ENCODE measurements at places on chromosomes 4 and X.

GRCh38 chr4:48778431-48779094, 1.5 kb downstream of the FRYL start:
- DNase-seq, result no peak

GRCh38 chr4:158193171-158193749, 17.0 kb upstream of the TMEM144 start:
- DNase-seq, result no peak

DNA sequence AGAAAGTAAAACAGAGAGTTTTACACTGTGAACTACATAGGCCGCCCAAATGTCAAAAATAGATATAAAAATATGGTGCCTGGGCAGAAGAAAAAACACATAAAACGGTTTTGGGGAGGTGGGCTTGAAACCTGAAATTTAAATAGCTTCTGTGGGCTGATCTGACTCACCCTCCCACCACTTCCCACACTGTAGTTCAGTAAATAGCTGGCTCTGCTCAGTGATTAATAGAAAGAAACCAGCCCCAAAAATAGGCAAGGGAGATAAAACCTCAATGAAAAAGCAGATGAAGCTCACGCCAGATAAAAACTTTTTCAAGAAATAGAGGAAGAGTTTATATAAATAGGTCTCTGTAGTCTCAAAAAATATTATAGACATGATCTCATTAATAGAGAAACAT, 13.2 kb upstream of the COX7B2 start:
- no peak for DNase-seq

- DNase-seq, result no peak
These were observed 53.2 kb upstream of the C1QTNF7 start for GRCh38 chr4:15374656-15375055.

DNA sequence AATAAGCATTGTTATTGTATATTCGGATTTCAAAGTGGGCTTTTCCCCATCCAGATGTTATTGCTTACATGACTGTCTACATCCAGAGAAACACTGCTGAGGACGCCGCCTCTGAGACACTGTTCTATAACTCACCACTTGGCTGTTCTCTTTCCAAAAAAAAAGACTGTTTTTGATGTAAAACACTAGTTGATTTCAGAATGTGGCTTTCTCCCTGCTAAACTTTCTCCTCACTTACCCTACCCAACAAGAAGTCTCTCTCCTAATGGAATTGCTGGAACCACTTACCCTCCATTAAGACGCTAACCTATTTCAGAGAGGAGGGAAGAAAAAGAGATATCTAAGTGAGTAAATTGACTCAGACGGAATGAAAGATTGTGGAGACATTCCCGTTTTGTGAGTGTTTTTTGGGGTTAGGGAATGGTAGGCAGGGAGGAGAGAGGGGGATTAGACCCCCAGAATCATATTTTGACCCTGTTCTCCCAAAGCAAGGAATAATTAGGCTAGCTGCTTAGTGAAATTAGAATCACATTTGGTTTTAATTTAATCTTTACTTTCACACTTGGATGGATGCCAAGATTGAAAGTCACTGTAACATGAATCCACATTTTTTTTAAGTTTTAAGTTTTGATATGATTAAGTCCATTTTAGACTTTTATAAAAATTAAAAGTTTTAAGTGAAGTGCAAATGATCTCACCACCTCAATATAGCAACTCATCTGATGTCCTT, 174.9 kb downstream of the CHIC2 start:
- no peak for DNase-seq

- DNase-seq, result no peak
These were observed 188.2 kb upstream of the ATP6AP2 start for GRCh38 chrX:40392599-40392998.

DNA sequence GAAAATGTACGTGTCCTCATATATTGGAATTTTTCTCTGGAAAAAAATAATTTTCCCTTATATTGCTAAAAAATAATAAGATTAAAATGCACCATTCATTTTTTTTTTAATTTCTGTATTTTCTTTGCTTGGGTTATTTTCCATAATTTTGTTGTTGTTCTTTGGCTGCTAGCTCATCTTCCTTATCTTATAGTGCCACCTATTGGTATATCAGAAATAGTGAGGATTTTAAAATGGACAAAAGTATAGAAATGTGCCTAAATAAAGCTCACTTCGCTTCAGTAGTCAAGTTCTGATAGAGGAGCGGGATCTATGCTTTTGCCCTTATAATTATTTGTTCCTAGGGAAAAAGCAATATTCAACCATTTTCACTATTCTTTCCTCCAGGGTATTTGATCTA, 134.8 kb downstream of the NAP1L3 start:
- DNase-seq, result no peak

GRCh38 chr4:95572304-95572991, 23.7 kb upstream of the UNC5C start:
- no peak for DNase-seq

DNA sequence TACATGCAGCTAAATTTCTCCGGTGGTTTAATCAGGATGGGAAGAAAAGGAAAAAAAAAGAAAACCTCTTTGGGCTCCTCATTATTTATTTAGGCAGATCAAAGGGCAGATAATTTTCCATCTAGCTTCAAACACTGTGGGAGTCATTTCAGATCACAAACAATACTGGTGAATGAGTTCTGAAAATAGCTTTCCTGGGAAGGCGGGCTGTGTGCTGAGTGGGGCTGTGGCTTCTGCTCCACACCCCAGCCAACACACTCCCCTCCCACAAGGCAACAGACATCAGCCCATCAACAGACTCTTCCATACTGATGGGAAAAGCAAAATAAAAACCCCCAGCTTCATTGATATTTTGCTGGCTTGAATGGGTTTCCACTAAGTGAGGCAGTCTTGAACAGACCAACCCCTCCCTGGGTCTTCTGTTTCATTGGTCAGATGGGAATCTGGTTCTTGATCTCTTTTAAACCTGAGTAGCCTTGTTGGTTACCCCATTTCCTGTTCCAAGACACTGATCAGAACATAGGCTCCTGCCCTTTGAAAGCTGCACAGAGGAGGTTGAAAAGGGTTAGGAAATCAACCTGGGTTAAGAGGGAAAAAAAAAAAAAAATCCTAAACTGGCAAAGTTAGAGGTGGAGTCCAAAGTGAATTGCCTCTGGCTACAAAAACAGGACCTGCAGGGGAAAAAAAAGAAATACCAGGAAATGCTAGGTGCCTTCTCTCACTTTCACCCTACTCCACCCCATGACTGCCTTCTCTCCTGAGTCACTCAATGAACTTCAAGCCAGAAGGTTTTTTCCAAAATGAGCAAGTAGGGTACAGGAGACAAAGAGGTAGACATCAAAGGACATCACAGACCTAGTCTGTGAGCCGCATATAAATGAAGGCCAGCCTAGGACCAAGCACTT, 20.0 kb downstream of the AMOT start:
- DNase-seq, result no peak

- DNase-seq, result no peak
These were observed 76.9 kb downstream of the RRAGB start for GRCh38 chrX:55794405-55794804.

GRCh38 chr4:177492022-177492421, 49.8 kb upstream of the AGA start:
- no peak for DNase-seq

DNA sequence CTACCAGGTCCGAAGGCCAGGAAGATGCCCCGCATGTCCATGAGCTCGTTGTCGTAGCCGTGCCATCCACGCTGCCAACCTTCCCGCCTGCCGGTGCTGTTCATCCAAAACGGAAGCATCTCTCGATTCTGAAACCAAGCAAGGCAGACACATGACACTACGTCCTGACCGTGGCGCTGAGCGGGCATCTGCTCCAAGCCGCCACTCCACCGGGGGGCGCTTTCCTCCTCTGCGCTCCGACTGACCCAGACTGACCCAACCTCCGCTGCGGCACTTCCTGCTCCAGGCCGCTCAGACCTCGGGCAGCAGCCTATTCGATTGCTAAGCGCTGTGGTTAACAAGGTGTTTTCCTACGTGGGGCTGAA, 120.5 kb downstream of the ENPP6 start:
- DNase-seq, result no peak

GRCh38 chrX:148382983-148383382, 117.4 kb upstream of the AFF2 start:
- DNase-seq, result no peak

Measured in CD8-positive, alpha-beta T cell (primary cell).